ENCODE measurements at places on chromosomes 3 and 15.

DNA sequence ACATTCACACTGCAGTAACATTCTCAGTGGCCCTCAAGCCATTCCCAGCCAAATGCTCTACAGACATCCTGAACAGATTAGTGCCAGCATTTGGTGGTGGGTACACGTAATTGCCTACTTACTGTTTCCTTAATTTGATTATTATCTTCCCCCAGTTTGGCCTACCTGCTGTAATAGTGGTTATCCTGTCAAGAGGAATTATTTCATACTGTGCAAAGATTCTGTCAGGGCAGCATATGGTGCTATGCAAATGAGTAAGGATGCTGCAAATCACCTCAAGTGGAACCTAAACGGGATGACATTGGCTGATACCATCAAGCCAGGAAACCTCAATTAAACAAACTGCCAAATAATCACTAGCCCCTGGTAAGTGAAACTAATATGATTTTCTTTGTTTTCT lies 88.7 kb downstream of the SEMA6D start:
- no peak for DNase-seq

- no peak for DNase-seq
Observed at GRCh38 chr3:16318176-16318575, 53.2 kb downstream of the OXNAD1 start.

DNA sequence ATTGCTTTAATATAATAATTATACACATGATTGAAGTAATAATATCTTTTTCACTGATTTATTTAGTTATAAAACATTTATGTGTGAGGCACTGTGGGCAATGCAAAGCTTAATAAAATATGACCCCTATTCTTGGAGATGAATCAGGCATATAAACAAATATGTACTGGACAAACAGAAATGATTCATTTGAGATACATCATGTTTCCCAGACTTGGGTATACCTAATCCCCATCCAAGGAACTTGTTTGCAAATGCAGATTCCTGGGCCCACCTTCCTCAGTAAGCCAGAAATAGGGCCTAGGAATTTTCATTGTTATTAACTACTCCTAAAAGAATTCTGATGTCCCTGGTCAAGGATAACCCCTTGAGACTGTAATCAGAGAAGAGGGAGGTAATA lies 184.2 kb downstream of the CHL1 start:
- no peak for DNase-seq

DNA sequence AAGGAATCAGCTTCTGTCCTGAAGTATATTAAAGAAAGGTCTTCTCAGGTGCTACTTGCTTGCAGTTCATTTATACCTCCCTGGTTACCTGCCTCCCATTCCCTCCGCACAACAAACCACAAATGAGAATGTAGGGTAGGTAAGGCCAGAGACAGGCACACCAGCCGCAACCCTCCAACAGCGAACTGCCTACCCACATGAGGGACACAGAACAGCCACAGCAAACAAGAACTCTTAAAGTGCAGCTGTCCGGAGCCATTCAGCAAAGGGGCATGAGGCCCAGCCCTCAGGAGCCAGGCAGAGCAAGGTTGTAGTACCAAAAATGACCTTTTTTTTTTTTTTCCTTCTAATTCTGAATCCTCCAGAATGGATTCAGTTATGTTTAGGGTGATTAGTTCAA lies 52.4 kb downstream of the SPSB4 start:
- DNase-seq: no peak

- no peak for DNase-seq
Observed at GRCh38 chr3:62872318-62872717, 2.9 kb downstream of the CADPS start.

All from skin of body (tissue), 3 donors.